ENCODE measurements at places on chromosomes 3 and 15.

- no peak for DNase-seq
Measured at GRCh38 chr3:33057320-33058298, 39.3 kb downstream of the GLB1 start.

GRCh38 chr3:48466386-48467109 lies 20.0 kb downstream of the ATRIP start:
- peak; percentile 29 for DNase-seq

GRCh38 chr15:70031261-70031660 lies 66.5 kb downstream of the TLE3 start:
- no peak for DNase-seq

GRCh38 chr3:963755-964154 lies 129.1 kb upstream of the CNTN6 start:
- no peak for DNase-seq

DNA sequence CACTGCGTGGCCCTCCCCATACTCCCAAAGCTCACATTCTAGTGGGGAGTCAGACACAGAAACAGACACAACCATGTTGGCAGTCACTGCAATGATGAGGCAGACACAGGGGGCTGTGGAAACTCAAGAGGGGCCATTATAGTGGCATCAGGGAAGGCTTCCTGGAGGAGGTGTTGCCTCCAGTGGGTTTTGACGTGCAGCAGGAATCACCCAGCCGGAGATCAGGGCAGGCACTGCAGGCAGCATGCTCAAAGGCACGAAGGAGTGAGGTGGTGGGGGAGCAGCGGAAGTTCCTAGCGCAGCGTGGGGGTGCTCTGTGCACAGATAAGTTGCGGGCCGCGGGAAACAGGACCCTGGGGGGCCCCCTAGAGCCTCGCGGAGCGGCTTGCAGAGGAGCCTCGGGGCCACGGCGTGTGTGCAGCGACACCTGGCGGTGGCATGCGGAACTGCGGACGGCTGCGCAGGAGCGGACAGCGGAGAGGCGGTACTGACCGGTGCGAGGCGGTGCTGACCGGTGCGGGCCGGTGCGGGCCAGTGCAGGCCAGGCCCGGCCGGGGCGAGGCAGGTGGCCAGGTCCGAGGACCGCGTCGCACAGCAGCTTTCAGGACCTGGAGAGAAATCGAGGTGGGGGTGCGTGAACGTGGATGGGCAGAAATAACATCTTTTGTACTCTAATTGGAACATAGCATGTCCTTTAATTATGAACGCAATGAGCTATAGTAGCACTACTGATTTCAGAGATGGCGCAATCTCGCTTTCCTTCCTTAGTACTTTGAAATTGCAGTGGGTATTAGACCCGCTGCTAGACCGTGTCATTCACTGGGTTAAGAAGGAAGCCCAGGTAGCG lies 101.5 kb downstream of the FBLN2 start:
- DNase-seq: peak; percentile 79

- DNase-seq: no peak
Measured at GRCh38 chr15:85008474-85009260, 27.0 kb downstream of the PDE8A start.

- no peak for DNase-seq
Measured at GRCh38 chr15:51320843-51321242, 17.6 kb downstream of the CYP19A1 start.

DNA sequence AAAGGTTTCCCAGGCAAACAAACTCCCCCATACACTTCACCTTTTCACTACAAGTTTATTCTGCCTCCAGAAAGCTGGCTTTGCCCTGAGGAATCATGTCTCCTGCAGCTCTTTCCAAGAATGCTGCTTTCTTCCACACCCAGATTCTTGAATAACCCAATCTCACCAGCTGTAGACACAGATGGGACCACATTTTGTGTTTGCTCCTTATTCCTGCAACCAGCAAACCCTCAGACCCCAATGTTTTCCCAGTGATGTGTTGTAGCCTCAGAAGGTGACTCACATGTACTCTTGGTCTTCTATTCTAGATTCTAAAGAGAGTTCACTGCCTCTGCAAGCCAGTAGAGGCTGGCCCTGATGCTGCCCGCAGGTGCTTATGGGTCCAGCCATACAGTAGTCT lies 23.6 kb upstream of the TRIM59 start:
- no peak for DNase-seq

GRCh38 chr15:101060576-101061551 lies 141.7 kb downstream of the LRRK1 start:
- DNase-seq: no peak

DNA sequence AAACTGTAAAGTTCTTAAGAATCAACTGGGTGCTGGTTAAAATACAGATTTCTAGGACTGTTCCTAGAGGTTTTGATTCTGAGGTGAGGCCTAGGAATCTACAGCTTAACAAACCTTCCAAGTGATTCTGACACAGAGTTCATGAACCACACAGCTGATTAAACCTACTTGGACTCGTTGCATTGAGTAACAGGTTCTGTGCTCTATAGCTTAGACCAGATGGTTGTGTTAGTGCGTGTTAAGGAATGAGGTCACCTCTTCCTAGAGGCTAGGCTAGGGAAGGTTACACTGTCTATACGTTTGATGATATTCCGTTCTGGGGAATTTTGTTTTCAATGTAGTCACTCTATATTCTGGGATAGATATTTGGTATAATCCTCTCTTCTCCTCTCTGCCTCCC lies 21.9 kb downstream of the EID1 start:
- DNase-seq: no peak

GRCh38 chr3:118817748-118818165 lies 216.9 kb downstream of the IGSF11 start:
- DNase-seq: peak; percentile 58

- DNase-seq: no peak
Measured at GRCh38 chr3:194931865-194932264, 246.2 kb downstream of the FAM43A start.

DNA sequence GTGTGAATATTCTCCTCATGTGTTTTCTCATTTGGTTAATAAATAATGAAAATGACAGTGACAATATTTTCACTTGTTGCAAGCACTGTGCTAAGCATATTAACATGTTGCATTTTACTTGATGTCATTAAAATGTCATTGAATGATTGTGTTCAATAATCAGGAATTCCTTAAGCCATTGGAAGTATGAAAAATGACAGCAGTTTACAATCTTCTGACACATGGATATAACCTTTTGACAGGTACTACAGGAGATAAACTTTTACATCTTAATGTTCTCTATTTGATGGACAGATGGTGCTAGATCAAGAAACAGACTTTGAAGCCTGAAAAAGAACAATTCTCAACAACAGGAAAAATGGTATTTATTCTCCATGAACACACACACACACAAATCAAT lies 1138.3 kb downstream of the ROBO2 start:
- DNase-seq: no peak

GRCh38 chr15:36814708-36815107 lies 235.3 kb downstream of the CDIN1 start:
- no peak for DNase-seq

- DNase-seq: no peak
Measured at GRCh38 chr3:139893267-139893962, 41.6 kb upstream of the CLSTN2 start.

DNA sequence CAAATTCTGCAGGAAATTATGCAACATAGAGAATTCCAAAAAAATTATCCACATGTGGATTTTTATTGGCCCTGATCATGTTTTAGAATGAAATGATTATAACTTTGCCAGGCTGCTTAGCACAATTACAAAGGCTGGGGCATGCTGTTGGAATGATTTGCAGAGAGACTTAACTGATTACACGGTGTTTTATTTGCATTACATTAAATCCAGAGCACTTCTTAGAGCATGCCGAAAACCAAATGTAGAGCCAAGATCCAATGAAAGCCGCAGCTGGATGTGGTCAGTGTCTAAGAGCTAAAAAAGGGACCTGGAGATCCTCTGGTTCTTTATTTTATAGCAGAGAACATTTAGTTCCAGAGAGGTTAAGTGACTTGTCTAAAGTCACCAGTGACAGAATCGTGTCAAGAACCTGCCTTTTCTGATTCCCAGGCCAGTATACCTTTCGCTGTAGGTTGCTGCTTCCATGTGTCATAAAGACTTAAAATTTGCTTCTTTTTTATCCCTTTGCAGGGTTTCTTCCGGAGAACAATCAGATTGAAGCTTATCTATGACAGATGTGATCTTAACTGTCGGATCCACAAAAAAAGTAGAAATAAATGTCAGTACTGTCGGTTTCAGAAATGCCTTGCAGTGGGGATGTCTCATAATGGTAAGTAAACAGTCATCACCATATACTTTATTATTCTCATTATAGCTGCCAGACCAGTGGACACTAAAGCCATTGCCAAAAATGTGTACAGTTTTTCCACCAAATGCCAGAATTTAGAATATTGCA lies 92.0 kb upstream of the TSEN2 start:
- no peak for DNase-seq

GRCh38 chr3:10136426-10137005 lies 5.1 kb upstream of the VHL start:
- DNase-seq: no peak

GRCh38 chr3:143278721-143279120 lies 159.2 kb downstream of the CHST2 start:
- peak; percentile 55 for DNase-seq

DNA sequence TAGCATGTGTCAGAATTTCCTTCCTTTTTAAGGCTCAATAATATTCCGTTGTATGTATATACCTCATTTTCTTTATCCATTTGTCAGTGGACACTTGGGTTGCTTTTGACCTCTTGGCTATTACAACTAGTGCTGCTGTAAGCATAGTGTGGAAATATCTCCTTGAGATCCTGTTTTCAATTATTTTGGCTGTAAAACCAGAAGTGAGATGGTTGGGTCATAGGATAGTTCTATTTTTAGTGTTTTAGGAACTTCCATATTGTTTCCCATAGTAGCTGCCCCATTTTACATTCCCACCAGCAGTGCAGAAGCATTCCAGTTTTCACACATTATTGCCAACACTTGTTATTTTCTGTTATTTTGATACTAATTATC lies 70.4 kb upstream of the C15orf39 start:
- no peak for DNase-seq

DNA sequence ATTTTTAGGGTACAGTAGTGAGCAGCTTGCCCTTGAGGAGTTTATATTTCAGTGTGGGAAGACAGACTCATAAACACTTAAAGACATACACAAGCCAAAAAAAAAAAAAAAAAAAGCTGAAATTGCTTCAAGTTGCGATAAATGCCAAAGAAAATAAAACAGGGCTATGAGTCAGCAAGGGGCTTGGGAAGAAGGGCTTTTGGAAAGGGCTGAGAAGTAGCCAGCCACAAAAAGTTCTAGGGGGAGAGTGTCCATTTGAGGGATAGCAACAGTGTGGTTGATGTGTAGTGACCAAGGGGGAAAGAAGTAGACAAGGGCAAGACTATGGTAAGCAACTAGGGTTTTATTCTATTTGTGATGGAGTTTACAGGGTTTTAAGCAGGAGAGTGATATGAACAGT lies 185.5 kb downstream of the ADAMTS9 start:
- DNase-seq: no peak

DNA sequence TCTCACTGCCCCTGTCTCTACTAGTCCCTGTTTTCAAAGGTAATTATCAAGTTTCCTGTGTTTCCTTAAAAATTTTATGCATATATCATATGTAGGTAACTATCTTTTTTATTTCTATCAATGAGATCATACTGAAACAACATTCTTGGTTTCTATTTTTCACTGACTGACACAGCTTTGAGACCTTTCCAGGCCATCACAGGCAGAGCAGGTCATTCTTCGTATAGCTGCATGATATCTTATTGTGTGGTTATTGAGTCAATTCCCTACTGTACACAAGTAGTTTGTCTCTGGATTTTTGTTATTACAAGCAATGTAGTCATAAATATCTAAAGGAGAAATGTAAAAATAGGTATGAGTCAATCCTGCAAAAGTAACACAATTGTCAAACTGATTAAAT lies 169.6 kb downstream of the CFAP20DC start:
- no peak for DNase-seq

DNA sequence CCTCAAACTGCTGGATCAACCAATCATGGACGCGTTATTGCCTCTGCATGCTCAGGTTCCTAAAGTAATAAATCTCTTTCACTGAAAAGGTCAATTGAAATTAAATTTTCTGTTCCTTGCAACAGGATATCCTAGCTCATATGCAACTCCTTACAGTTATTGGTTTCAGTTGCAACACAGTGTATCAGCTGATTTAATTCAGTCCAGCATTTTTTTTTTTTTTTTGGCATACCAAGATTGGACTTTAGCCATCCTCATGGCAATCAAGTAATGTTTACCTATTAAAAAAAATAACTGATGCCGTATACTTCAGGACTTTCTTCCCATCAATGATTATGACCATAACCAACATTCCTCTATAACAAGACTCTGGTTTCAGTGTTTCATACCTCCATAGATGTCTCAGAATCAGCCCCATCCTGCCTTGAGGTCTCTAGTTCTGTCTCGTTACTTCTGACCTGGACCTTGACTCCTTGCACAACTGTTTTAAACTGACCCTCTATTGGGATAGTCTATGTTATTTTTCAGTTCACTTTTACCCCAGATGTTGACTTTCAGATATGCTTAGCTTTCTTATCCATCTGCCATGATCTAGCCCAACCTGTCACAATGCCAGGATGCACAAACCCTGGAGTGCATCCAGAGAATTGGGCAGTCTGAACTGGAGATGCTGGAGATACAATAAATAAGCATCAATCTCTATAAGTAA lies 265.0 kb upstream of the GADL1 start:
- DNase-seq: no peak

- DNase-seq: no peak
Measured at GRCh38 chr3:85304360-85304964, 345.7 kb downstream of the CADM2 start.

GRCh38 chr3:9888540-9888939 lies 1.9 kb upstream of the JAGN1 start:
- DNase-seq: no peak

GRCh38 chr3:29854821-29855220 lies 574.0 kb downstream of the RBMS3 start:
- DNase-seq: no peak

GRCh38 chr3:129599073-129599472 lies 7.4 kb downstream of the PLXND1 start:
- no peak for DNase-seq

DNA sequence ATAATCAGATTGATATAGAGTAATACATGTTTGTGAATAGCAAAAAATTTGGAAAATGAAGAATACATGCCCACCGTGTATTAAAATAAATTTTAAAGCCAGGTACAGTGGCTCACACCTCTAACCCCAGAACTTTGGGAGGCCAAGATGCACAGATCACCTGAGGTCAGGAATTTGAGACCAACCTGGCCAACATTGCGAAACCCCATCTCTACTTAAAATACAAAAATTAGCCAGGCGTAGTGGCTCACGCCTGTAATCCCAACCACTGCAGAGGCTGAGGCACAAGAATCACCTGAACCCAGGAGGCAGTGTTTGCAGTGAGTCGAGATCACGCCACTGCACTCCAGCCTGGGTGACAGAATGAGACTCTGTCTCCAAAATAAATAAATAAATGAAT lies 266.3 kb downstream of the SI start:
- DNase-seq: no peak

Data from hematopoietic multipotent progenitor cell treated with erythropoietin and hydrocortisone succinate and interleukin-3 and kit ligand, for 8 days (in vitro differentiated cells).